ENCODE measurements at places on chromosomes 5 and 9.

DNA sequence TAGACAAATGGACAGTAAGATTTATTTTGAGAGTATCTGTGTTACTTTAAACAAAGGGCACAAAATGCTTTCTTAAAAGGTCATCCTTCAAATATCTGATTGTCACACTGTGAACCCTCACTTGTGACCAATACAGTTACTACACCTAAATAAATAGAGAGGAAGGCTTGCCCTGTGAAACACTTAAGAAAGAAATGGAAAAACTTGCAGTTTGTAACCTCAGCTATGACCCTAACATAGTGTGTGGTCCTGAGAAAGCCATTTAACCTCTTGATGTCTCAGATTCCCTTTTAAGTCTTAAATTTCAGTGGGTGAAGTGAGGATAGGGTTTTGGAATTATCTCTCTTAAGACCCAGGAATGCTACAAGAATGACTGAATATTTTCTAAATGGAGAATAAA is 126.7 kb upstream of the SLC27A6 start:
- no peak for DNase-seq

DNA sequence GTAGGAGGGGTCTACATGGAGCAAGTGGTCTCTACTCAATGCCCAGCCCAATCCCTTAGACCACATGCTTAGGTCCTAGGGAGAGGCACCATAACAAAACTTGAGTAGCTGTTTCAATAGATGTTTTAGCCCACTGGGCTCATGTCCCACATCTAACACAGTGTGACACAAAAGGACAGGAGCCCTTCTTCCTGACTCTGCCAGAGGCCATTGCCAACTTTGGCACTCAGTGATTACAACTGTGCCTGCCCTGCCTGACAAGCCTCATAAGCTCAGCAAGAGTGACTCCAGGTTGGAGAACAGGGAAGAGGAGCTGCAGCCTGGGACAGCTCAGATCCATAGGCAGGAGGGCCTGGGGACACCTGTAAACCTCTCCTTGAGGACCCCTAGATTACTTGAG is 230.8 kb downstream of the ENC1 start:
- DNase-seq, result no peak

DNA sequence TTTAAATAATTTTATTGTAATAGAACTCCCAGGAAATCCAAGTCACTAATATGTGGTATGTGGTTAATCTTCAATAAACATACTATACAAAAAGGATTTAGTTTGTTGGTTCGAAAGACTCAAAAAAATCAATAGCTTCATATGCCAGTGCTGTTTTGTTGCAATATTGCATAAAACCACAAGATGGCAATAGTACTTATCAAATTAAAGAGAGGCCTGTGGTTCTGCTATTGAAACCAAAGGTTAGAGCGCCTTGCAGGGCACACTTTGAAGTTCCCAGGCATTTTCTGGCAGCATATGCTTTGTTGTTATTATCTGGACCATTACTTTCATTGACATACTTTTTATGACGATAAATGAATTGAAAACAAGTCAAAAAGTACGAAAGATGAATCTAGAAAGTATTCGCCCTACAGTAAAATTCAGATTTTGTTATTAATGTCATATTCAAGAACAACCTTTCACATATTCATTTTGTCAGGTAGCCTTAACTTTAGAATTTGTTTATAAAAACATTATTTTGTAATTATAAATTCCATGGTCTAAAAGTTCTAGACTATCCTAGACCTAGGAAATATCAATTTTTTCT is 316.3 kb downstream of the MCTP1 start:
- peak; percentile 27 for DNase-seq

DNA sequence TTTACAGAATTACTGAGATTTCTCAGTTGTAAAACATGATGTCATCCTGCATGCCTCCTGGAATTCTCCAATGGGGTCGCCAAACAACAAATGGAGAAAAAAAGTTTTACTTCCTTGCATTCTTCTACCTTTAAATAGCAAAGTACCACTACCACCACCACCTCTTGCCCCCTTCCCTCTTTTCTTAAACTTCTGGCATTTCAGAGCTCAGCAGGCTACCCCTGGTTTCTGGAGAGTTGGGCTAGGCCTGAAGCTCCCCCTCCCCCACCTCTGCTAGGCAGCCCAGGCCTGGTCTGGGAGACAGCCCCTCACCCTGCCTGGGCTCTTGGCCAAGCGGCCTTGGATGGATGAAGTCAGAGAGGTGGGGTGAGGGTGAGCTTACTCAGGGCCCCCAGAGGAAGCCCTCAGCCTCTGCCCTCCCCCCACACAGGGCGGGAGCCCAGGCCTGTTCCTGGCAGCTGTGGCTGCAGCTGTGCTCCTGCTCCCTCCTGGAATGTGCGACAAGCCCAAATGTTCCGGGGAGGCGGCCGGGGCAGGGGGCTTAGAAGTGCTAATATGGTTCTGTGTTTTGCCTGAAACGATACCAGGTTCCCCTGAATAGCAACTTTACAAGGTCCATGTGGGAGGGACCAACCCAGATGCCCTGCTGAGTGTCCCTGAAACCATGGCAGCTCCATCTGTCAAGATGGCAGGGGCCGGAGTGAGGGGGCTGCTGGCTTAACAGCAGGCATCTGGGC is 6.0 kb upstream of the CCIN start:
- no peak for DNase-seq

DNA sequence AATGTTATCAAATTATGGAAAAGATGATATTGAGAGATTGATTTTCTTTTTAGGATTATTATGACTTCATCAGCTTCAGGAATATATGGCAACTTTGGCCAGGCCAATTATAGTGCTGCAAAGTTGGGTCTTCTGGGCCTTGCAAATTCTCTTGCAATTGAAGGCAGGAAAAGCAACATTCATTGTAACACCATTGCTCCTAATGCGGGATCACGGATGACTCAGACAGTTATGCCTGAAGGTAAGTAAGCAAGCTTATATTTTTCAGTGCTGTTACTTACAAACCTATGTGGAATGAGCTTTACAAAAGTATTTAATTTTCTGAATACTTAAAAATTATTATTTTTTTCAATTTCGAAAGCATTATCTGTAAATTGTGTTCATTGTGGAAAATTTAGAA is 26.5 kb downstream of the HSD17B4 start:
- no peak for DNase-seq

DNA sequence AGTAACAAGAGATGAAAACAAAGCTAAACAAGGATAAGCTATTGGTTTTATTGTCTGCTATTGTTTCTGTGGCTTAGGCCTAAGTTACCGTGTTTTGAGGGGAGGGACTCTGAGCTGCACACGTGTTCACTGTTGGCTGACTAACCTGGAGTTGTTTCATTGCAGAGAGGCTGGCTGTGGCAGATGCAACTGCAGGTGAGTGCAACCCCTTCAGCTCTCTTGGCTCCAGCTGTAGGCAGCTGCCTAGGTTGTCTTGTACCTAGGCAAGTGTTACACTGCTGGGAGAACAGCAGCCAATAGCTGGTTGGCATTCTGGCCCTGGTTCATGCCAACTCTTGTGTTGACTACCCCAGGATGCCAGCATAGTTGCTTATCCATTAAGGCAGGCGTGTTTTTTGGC is 17.6 kb upstream of the MATR3 start:
- DNase-seq, result no peak

GRCh38 chr9:127163409-127163808 is 41.0 kb upstream of the ANGPTL2 start:
- no peak for DNase-seq

GRCh38 chr5:95881833-95882232 is 59.3 kb upstream of the GLRX start:
- DNase-seq, result no peak

DNA sequence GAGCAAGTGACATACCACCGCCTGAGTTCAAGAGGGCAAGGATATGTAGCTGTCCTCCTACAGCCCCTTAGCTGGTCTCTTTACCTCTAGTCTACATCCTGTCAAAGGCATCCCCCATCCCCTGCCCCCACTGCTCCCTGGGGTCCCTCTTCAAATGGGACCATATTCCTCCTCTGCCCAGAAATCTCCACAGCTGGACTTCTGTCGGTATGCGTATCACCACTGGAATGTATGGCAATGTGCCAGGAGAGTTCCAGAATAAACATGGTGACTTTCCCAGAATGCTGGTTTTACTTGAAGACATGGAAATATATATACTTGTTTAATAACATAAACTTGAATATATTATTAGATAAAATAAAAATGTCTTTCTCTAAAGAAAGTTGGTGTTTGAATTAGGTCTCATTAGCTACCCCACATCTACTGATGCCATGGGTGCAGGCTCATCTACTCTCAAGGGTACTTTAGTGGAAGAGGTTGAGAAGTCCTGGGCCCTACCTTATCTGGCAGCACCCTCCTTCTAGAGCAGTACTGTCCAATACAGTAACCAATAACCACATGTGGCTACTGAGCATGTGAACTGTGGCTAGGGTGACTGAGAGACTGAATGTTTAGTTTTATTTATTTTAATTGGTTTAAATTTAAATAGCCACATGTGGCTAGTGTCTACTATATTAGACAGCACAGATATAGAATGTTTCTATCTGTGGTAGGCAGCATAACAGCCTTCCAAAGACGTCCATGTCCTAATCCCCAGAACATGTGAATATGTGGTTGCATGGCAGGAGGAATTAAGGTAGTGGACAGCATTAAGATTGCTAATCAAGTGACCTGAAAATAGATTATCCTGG is 181.7 kb upstream of the SLC30A5 start:
- DNase-seq, result no peak

DNA sequence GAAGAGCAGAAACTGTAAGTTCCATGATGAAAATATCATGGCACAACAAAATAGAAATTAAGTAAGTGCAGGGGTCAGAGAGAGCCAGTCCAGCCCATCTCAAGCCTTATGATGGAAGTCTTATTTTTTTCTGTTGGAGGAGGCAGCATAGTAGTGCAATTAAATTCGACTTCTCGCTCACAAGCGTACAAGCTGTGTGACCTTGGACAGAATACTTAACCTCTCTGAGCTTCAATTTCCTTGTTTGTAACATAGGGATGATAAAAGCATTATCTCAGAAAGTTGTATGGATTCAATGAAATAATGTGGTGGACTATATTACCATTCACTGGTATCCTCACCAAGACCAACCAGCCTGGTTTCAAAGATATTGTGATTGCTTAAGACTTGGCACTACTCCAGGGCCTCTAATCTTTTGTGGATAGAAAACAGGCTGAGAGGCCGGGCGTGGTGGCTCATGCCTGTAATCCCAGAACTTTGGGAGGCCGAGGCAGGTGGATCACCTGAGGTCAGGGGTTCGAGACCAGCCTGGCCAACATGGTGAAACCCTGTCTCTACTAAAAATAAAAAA is 26.8 kb upstream of the MVB12B start:
- no peak for DNase-seq

DNA sequence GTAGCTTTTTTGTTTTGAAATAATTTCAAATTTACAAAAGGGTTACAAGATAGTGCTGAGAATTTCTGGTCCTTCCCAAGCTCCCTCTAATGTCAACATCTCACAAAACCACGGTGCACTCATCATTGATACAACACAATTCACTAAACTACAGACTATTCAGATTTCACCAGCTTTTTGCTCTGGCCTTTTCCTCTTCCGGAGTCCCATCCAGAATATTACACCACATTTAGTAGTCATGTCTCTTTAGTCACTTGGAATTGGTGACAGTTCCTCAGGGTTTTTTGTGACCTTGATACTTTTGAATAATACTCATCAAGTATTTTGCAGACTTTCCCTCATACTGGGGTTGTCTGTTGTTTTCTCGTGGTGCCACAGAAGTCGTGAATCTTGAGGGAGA is 484.0 kb downstream of the GADD45G start:
- no peak for DNase-seq

GRCh38 chr9:133027134-133027533 is 3.7 kb upstream of the GTF3C5 start:
- DNase-seq, result no peak
